ENCODE measurements at places on chromosomes 6 and 20.
A peak's percentile ranks its signal among the peaks of the same experiment; 100 is the strongest.

DNA sequence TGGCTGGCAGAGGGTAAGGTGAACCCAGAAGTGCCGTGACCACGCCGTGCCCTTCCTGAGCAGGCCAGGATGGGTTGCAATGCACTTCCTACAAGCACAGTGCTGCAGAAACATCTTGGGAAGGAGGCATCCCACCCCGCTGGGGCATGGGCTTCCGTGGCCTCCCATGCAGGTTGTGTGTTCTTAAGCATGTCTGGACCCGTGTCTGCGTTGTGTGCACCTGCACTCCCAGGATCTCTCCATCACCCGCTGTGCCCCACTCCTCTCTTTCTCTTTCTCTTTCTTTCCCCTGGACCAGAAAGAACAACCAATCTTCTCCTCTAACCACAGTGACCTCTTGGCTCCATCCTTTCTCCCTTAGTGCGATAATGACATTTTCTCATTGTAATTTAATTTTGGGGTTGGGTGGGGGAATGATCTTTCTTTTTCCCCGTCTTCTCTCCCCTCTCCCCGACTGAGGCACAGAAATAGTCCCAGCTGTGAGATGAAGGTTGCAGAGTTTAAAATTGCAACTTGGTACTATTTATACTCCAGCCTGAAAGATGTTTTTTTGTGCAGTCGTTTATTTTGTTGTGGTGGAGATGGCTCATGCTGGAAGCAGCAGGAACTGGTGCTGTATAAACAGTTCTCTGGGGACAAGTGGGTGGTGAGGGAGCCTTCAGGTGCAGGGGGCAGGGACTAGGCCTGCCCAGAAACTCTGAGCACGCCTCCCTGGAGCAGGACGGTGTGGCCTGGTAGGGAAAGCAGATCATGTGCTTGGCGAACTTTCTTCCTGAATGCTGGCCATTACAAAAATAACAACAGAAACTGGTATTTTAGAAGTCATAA lies 20.5 kb downstream of the BCAS4 start:
- DNase-seq = no peak

GRCh38 chr20:23530937-23531567 lies 37.2 kb downstream of the CST9L start:
- no peak for DNase-seq

- DNase-seq = no peak
Observed at GRCh38 chr20:50475681-50476292, 34.4 kb upstream of the PTPN1 start.

DNA sequence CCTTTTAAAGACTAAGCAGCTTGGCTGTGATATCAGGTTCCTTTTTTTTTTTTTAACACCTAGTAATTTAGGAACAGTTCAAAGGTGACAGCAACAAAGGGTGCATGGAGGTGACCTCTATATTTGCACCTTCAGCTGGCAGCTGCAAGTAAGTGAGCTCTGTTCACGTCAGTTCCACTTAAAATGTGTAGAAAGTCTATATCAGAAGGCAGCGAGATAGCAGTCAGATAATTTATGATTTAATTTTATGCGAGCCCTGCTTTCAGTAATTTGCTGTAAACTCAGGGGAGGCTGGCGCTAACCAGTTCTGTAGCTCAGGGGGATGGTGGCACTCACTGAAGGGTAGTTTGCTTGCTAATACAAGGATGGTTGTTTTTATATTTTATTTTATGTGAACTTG lies 602.8 kb upstream of the MMS22L start:
- DNase-seq = no peak

DNA sequence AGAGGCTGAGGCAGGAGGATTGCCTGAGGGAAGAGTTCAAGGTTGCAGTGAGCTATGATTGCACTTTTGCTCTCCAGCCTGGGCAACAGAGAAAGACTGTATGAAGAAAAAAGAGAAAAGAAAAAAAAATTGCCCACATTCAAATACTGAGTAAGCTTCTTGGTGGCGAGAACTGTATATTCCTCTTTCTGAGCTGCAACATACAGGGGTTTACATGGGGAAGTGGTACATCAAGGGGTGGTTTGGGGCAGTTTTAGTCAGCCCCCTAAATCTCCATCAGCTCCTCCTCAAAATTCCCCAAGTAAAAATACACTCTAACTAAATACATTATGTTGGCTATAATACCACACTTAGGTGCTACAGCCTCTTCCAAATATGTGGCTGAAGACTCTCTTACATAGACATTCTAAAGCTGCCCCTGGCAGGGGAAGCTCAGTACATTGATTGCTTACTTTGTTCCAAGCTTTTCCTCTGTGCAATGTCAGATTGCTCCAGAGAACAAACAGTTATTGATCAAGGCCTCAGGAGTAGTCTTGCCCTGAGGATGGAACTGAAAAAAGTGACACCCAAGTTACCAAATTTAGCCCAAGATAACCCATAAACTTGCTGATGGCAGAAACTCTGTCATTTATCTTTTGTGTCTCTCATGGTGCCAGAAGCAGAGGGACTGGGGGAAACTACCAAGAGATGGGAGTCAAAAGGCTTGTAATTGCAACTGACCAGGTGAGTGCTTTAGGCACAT lies 107.4 kb upstream of the RIPOR2 start:
- no peak for DNase-seq

DNA sequence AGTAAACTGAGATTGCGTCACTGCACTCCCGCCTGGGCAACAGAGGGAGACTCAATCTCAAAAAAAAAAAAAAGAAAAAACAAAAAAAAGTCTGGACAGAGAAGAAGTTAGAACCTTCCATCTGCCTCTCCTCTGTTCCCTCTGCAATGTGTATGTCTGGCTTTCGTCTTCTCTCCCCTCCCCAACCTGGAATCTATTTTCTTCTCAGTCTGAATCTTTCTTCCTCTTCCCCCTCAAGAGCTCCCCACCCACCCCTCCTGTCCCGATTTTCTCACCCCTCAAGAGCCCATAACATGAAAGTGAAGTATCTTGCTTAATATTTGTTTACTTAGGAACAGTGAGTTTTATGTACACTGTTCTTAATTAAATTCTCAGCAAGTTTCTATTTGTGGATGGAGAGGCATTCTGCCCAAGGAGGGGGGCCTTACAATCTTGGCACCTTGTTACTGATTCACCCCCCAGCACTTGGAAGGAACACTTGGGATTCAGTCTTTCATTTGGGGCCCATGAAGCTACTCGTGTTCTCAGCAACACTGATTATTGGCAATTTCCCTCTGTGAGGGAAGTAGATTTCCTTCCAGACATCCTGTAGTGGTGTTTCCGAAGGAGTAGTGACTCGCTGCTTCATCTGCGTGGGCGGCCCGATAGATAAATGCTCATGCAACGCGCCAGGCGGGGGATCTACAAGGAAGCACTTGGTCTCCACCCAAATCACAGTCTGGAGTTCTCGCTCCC lies 69.3 kb upstream of the SRSF6 start:
- DNase-seq = no peak

DNA sequence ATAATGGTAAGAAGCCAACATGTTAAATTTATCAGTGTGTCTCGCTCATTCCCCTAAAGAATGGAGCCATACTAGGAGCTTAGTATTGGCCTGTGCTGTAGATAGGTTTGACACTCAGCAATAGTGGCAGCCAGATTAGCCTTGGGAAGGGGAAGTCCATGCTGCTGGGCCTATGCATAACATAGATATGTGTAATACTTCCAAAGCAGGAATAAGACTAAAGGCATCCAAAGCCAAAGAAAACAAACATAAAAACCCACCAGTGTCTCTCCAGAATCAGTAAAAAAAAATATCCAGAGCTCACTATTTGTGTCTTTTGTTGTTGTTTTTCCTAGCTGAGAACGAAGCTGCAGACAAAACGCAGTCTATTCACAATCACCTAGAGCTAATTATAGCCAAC lies 104.2 kb upstream of the STXBP5 start:
- no peak for DNase-seq

- no peak for DNase-seq
Observed at GRCh38 chr20:53466279-53466678, 127.4 kb downstream of the ZNF217 start.

DNA sequence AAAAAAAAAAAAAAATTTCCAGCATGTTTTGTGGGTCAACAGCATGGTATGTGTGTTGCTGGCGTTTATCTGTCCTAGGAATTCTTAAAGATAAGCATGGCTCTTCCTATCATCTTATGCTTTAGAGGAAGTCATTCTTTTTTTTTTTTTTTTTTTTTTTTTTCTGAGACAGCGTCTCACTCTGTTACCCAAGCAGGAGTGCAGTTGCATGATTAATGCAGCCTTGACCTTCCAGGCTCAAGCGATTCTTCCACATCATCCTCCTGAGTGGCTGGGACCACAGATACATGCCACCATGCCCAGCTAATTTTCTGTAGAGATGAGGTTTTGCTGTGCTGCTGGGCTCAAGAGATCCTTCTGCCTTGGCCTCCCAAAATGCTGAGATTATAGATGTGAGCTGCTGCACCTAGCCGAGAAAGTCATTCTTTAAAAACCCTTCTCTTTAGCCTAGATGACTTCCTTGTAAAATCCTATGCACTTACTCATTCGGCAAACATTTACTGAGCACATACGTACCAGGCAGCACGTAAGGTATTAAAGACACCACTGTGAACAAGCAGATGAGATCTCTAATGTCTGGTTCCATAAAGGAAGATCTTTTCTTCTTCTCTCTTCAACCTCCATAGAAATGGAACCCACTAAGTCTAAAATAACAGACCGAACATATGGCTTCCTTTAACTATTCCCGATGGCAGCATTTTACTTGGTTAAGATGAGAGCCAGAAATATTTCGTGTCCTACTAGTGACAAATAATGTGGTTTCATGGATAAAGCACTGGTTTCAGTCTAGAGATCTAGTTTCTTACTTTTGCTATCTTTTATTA lies 122.4 kb downstream of the RIN2 start:
- no peak for DNase-seq

DNA sequence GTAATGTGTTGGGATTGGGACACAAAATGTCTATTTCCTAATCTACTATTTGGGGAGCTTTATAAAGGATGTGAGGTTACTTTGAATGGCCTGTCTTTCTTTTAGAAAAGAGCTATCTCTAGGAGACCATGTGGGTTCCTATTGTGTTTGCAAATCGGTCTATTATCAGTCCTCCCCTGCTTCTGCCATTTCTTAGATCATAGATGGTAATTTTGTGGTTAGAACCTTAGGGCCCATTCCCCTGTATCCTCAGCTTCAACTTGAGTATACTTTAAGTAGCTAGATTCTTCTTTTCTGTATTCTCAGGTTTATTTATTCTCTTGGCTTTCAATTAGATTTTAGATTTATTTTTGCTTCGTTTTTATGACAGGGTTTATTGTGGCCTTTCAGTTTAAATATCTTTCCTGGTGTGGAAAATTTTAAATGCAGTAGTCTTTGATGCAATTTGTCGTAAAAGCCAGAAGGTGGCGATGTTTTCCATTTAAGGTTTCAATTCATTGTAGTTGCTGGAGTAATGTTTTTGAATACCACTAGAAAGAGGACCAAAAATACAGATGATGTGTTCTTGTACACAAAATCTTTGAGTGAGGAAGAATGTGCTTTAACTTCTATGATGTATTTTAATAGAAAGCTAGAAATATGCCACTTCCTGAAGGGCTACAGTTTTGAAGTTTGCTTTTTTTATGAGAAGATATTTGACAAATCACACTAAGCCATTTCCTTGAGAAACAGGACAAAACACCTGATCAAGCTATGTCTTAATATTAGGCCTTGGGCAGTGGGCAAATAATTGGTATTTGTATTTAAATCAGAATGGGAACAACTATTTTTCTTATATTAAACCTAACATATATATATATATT lies 20.3 kb downstream of the TBPL1 start:
- DNase-seq = no peak

GRCh38 chr6:28003661-28004060 lies 46.6 kb downstream of the OR2B6 start:
- no peak for DNase-seq

DNA sequence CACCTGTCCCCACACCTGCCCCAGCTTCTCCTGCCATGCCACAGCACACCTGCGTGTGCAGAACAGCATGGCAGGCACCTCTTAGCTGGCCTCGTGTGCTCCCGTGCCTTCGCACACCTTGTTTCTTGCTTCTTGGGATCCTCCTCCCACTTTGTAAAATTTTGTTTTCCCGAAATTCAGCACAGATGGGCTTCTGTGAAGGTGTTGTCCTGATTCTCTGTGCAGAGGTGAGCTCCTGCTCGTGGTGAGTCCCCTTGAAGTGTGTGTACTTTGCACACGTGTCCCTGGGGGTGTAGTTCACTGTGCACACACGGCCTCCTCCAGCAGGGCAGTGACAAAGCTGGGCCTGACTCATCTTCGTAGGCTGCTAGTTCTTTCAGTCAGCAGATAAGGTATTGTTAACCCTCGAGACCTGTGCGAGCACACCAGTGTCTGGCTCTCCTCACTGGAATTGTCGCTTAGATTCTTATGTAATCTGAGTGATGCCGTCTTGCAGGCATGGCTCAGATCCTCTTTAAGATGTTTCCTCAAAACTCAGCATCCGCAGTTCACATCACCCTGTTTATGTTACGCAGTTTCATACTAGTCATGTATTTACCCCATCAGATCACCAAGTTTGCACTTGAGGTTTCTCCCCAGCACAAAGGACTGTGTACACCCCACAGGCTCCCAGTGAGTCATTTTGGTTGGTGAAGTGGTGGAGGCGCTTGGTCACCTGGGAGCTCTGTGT lies 77.7 kb downstream of the CDYL start:
- peak; percentile 29 for DNase-seq

- peak; percentile 91 for DNase-seq
Observed at GRCh38 chr20:51404297-51405060, 138.0 kb downstream of the NFATC2 start.

DNA sequence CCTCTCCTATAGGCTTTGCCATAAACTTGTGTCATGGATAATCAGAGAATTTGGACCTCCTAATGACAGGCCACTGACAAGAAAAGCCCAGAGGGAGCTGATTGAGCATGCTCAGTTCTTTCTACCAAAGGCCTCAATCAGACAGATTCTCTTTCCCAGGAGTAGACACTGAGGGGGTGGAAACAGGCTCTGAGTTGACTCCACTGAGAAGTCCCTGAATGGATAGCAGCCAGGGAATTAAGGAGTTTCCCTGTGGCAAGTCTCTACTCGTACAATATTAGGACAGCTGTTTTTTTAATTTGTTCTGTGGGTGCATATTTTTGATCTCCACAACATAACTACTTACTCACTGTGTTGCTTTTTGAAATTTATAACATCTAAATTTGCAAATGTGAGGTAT lies 63.3 kb downstream of the SLC16A10 start:
- DNase-seq = no peak

GRCh38 chr6:2396042-2396657 lies 150.7 kb upstream of the GMDS start:
- no peak for DNase-seq

- DNase-seq = no peak
Observed at GRCh38 chr20:45010399-45010828, 44.1 kb downstream of the STK4 start.

DNA sequence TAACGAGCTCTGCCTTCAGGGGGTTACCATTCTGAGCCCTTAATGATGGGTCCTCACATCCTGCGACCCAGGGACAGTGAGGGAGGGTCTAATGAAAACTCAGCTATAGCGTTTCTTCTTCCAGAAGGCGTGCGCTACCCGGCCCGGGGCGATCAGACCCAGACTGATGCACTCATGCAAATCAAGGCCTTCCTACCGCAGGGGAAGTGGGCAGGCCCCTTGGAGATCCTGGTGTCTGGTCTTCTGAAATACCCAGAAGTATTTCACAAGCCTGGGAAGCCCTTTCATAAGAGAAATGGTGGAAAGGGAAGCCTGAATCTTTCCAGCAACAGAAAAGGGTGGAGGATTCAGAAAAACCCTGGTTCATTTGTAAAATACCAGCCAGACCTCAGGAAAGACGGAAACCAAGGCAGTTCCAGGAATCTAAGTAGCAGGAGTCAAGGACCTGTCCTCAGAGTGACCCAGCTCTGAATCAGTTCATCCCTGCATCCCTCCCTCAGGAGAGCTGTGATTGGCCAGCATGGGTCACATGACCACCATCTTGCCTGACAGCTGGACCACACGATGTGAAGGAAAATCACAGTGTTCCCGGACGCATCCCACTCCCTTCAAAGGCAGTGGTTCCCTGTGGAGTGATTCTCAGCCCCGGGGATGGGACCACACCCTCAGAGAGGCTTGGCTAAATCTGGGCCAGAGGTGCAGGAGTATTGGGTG lies 12.7 kb downstream of the BFSP1 start:
- no peak for DNase-seq

Measured in T-helper 2 cell treated with Interferon-gamma antibody and Interleukin-4, amounts not matched to agents 5 μg/mL and 100 μg/mL, for 36 hours (primary cell).